ENCODE measurements at places on chromosomes 1 and 21.

DNA sequence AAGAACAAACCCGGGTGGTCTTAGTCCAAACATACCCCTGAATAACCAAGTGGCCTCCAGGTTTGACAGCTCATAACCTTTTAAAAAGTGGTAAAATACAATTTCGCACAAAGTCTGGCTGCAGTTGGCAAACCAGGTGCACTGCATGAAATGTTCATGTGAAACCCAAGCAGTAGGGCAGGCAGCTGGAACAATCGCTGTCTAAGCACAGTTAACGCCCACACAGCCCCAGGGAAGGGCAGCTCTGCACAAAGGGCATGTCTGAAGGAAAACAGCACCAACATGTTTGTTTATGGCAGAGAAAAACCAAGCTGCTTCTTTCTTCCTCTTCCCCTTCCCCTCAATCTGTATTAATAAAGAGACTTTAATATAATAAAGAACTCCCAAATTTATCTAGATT, 49.5 kb downstream of the KIAA1614 start:
- no peak for DNase-seq

DNA sequence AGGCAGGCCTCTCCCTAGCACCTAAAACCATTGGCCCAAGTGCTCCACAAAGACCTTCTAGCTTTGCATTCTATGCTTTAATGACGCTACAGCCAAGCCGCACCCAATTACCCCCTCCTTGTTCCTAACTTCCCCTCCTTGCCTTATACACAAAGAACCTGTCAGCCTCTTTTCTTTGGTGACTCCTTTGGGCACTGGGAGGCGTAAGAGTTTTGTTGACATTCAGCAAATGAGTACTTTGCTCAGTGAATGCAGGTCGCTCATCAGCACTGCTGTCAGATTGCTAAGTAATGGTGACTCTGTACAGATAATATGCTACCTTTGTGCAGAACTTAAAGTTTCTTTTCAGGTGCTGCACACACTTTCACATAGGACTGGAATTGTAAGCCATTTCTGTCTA, 187.6 kb upstream of the FAM78B start:
- DNase-seq = no peak

GRCh38 chr1:220281159-220281574, 8.9 kb upstream of the RAB3GAP2 start:
- no peak for DNase-seq

- no peak for DNase-seq
Observed at GRCh38 chr1:112423207-112423606, 27.2 kb downstream of the CTTNBP2NL start.

GRCh38 chr1:10085076-10085475, 52.3 kb downstream of the UBE4B start:
- no peak for DNase-seq

GRCh38 chr1:233905416-233906051, 1.1 kb downstream of the SLC35F3 start:
- DNase-seq = no peak

GRCh38 chr1:5456090-5456811, 536.0 kb downstream of the NPHP4 start:
- DNase-seq = no peak

GRCh38 chr1:192826791-192827546, 18.1 kb downstream of the RGS2 start:
- DNase-seq = no peak

DNA sequence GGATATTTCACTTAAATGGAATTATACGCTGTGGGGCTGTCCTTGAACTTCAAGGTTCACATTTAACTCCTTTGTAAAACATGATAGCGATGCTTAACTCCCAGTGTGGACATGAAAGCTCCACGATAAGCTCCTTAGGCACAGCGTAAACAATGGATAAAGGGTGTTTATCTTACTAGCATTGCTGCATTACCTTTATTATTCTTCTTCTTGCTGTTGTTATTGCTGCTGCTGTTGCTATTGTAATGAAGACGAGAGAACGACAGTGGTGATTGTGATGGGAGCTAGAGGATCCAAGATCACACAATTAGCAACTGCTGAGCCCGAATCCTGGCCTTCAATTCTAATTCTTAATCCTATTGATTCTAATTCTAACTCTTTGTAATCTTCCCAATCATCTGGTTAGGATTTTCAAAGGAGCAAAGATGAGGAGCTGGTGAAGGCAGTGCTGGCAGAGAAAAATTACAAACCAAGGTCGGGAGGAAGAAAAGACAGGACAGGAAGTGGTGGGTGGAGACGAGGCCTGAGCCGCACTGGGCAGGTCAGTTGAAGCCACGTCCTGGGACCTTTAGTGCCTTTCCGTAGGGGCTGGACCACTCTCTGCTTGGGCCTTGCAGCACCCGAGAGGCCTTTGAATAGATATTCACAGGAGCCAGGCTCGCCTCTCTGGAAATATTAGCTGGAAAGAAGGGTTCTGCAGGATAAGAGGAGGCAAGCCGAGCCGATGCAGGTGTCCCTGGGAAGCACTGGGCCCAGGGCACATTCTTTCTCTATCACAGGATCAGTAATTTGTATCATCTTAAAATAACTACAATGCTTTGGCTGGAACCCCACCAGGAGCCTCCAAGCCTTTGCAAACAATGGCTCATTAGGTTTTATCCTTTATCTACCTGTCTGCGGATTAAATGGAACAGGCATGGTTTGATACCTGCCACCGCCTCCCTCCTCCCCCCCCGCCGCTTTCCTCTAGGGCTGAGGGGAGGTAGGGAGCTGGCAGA, 571.6 kb downstream of the AJAP1 start:
- DNase-seq = no peak

- no peak for DNase-seq
Observed at GRCh38 chr1:182953826-182954225, 860 bp upstream of the SHCBP1L start.

- DNase-seq = no peak
Observed at GRCh38 chr1:1629430-1630190, 2.4 kb upstream of the MMP23B start.

DNA sequence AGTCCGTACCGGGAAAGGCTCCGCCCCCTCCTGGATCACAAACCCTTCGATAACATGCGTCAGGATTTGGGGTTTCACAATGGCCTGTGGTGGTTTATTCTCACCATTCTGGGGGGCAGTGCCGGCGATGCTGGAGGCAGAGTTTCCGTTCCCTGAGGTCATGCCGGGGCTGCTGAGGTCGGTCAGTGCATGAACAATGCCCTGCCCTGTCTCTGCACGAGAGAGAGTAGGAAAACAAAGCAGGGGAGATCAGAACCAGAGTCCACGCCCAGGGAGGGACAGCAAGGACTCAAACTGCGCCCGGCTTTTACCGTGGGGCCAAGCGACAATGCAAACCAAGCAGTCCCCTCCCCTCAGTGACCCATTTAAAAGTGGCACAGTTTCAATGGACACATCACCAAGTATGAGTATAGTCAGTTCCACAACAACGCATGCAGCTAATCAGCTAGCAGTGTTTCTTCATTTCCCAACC, 13.2 kb upstream of the A3GALT2 start:
- no peak for DNase-seq

DNA sequence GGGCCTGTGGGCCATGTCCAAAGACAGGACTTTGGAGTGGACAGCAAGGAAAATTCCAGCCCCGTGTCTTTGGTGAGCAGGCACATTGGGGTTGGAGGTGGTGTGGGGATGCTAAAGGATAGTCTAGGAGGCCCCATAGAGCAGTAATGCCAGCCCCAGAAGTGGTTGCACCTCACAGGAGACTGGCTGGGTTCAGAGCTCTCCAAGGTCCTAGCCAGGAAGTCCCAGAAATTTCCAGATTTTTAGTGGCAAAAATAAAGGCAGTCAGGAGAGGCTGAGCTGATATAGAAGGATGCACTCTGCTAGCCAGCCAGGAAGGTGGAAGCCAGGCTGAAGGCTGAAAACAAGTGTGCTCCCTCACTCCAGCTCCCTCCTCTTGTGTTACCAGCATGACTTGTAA, 144.0 kb upstream of the KCND3 start:
- DNase-seq = no peak

DNA sequence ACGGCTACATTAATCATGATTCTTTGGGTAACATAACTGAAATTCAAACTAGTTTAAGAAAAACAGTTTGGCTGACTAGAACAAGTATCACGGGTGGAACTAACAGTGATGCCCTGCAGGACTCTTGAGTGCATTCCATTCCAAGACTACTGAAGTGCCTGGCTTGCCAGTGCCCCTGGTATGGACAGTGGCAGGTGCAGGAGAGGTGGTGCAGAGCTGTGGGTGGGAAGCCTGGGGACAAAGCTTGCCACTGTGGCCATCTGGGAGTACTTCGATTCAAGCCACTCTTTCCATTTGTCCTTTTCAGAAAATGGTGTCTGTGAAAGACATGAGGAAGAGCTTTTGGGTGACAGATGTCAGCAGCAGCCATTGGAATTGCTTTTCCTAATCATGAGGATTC, 166.5 kb downstream of the RRAGC start:
- no peak for DNase-seq

DNA sequence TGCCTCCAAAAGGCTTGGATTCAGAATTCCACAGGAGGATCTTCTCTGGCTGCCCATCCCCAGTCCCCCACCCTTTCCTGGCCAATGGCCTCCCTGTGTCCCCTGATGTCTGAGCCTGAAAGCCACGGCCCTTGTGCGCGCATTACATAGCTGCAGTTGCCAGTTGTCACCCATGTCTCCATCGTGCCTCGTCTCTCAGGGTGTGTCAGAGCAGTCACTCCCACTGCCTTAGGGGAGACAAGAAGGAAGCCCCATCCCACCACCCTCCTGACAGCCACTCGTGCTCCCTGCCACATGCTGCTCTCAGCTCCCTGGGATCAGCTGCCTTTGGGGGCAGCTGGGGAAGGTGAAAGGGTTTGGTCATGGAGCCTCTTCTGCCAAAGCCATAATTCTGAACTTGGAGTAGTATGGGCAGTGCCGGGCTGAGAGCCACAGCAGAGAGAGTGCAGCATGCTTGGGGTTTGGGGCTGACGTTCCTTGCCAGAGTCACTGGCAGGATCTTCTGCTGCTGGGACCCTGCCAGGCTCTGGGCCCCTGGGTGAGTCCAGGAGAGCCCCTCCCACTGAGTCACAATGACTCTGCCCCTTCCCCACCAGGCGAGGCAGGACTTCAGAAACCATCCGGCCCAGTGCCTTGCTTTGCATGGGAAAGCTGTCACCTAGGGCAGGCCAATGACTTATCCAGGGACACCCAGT, 285.9 kb upstream of the VAMP3 start:
- DNase-seq = no peak

GRCh38 chr1:223242382-223242955, 99.4 kb upstream of the TLR5 start:
- DNase-seq = no peak

DNA sequence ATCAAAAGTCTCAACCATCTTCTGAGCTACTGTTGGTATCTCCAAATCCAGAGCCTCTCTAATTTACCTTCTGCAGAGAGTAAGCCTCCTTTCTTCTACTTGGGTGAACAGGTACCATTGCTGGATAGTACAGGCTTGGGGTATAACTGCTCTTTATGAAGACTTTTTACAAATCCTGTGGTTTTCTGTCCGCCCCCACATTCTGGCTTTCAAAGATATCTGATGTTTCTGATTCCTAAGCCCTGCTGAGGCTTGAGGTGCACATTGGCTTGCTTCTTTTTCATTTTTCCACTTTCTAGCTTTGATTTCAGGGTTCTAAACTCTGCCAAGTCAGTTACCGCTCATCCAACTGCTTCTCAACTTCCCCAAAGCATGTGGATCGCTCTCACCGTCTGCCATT, 37.1 kb downstream of the TENT5C start:
- DNase-seq = no peak

- DNase-seq = peak; percentile 55
Observed at GRCh38 chr1:46181343-46182260, 5.3 kb upstream of the P3R3URF start.

- DNase-seq = no peak
Observed at GRCh38 chr21:36175771-36176565, 19.3 kb downstream of the DOP1B start.

- no peak for DNase-seq
Observed at GRCh38 chr1:91406773-91407389, 2.2 kb upstream of the HFM1 start.

- DNase-seq = no peak
Observed at GRCh38 chr1:155300553-155301329, 497 bp downstream of the PKLR start.

DNA sequence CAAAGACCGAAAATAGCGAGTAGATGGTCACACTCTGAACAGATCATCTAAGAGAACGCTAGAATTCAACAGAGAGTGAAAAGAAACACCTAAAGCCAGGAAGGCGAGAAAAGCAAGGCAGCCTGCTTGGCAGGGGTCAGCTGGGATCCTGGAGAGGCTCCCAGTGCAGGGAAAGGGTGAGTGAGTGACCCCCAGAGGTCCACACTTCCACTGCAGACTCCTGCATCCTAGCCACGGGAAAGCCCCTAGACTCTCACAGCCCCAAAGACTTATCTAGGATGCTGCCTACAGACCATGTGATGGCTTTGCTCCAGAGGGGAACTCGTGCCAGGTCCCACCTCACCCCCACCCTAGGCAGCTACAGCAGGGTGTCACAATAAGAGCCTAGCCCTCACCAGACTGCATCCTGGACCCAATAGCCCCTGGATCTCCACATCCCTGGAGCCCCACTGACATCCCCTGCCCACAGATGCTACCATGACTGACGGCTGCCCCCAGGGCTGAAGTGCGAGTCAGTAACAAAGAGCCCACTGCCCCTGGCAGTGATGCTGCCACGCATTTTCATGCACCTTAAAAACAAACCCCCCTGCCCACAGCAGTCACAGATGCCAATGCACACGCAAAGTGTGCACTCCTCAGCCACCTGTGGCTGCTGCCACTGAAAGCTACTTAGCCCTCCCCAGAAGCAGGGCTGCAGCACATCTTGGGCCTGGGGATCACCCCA, 62.2 kb downstream of the PSMG1 start:
- DNase-seq = no peak

- DNase-seq = no peak
Observed at GRCh38 chr1:91872000-91872399, 14.0 kb downstream of the TGFBR3 start.

GRCh38 chr21:43832648-43833047, 32.4 kb upstream of the AGPAT3 start:
- no peak for DNase-seq

DNA sequence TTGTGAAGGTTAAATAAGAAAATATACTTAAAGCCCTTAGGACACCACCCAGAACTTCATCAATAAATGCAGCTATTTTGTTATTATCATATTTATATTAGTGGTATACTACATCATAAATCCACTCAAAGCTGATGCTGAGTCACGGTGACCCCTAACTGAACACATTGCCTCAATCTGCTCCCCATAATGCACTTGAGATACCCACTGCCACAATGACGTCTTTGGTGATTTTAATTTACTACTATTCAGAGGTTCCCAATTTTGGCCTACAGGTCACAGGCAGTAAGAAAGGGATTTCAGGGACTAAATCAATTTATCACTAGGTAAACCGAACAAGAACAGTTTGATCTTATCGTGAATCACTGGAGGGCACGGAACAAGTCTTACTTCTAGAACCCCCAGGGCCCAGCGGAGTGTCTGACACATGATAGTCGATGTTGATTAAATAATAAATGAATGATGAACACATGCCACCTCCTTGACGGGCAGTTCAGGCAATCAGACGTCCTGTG, 493 bp upstream of the CHD1L start:
- no peak for DNase-seq

DNA sequence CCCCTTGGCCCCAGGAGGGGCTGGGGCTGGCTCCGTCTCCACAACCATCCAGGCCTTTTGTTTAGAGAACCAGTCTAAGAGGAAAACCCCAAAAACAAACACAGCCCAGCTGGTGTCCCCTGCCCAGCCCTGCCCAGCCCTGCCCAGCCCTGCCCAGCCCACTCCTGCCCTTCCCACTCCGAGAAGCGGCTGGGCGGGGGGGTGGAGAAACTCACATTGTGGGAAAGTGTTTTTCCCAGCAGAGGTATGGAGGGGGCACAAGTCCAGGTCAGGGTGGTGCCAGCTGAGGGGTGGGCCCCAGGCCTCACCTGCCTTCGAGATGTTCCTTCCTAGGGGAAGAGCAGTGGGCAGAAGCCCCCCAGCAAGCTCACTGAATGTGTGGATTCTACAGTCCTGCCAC, 10.0 kb upstream of the FAM131C start:
- no peak for DNase-seq

Data from epithelial cell of prostate (primary cell).